NCI-H2227 treated with DMSO at 0.1 percent for 48 hours (cell line): ENCODE measurements at places on chromosomes 6 and 20.
A peak's percentile ranks its signal among the peaks of the same experiment; 100 is the strongest.

GRCh38 chr6:15997586-15998388 lies 131.1 kb upstream of the MYLIP start:
- no peak for DNase-seq

- no peak for DNase-seq
Measured at GRCh38 chr6:81480139-81480538, 272.3 kb downstream of the TENT5A start.

GRCh38 chr6:112504621-112505020 lies 157.5 kb downstream of the RFPL4B start:
- no peak for DNase-seq

- DNase-seq = no peak
Measured at GRCh38 chr6:113979937-113980336, 9.0 kb upstream of the HDAC2 start.

DNA sequence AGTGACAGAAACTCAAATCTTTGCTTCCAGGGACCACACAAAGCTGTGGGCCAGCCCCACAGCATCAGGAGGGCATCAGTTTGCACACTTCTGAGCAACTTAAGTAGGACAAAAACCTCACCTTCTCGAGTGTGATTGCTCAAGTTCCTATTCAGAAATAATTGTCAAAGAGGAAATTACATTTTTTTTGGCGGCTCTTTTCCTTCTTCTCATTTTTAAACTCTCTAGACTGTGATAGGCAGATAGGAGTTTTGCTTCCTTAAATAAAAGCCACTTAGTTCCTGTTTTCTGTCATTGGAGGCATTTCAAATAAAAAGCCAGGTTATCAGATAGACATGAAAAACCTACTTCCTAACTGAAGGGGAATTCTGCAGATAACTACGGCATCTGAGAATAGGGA lies 11.2 kb upstream of the TAGAP start:
- DNase-seq = no peak

- DNase-seq = no peak
Measured at GRCh38 chr6:167962711-167963110, 34.8 kb upstream of the KIF25 start.

DNA sequence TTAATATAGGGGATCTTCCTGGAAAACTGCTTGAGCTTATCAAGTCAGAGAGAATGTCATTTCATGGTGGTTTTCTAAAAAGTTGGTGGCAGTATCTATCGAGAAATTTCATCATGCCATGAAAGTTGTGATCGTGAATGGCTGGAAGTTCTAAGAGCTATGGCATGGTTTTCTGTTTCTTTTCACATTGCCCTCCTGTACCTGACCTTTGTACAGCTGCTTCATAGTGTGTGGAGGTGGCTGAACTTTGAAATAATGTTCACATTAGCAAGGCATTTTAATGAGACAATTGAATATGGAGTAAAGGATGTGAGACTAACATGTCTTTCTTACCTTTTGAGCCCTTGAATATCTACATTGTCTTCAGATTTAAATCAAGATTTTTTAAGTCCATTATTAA lies 278.2 kb upstream of the ID4 start:
- no peak for DNase-seq

- DNase-seq = no peak
Measured at GRCh38 chr6:133817460-133818047, 71.4 kb upstream of the TCF21 start.

DNA sequence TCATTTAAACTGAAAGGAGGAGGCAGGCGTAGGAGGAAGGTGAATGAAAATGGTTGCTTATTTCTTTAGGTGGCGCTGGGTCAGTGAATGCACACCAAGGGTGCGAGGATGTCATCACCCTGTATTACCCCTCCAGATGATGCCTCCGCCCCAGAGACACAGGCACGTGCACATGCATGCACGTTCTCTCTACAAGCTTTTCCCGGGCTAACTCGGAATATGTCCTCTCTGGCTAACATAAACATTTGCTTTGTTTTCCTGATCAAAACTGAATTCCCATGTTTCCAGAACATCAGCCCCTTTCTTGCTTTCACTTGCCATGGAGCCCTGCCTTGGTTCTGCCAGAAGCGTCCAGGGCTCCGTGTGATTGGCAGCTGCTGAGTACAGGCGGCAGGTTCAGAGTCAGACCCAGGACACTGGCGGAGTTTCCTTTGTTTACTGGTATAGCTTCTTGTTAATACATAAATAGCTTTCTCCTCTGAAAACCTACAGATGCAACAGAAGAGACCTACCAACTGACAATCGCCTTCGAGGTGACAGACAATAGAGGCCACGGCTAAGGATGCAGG lies 131.2 kb upstream of the RPS6KA2 start:
- peak; percentile 2 for DNase-seq

- no peak for DNase-seq
Measured at GRCh38 chr6:3438190-3439167, 18.4 kb downstream of the SLC22A23 start.

- no peak for DNase-seq
Measured at GRCh38 chr6:154721460-154721859, 11.8 kb upstream of the SCAF8 start.

- no peak for DNase-seq
Measured at GRCh38 chr20:56796345-56796744, 167.2 kb downstream of the TFAP2C start.

GRCh38 chr20:39016041-39016440 lies 53.9 kb downstream of the DHX35 start:
- no peak for DNase-seq

GRCh38 chr20:7984192-7984591 lies 35.4 kb downstream of the TMX4 start:
- no peak for DNase-seq

- DNase-seq = no peak
Measured at GRCh38 chr6:32883789-32884188, 29.8 kb downstream of the PSMB9 start.

GRCh38 chr20:36462440-36463211 lies 78.7 kb upstream of the MYL9 start:
- DNase-seq = no peak

DNA sequence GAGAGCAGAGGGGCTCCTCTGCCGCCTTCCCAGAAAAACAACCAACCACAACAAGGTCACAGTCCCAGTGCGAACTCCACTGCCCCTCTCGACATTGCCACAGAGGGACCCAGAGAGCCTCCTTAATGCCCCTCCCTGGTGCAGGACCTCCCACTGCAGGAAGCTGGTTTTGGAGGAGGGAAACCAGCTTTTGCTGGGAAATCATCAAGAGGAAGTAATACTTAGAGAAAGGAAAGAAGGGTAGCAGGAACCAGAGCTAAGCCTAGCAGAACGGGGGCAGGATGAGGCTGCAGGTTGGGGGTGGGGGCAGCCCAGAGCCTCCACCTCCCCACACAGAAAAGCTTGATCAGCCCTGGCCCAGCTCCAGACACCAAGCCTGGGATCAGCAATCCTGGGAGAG lies 37.7 kb upstream of the SIRPA start:
- DNase-seq = no peak

DNA sequence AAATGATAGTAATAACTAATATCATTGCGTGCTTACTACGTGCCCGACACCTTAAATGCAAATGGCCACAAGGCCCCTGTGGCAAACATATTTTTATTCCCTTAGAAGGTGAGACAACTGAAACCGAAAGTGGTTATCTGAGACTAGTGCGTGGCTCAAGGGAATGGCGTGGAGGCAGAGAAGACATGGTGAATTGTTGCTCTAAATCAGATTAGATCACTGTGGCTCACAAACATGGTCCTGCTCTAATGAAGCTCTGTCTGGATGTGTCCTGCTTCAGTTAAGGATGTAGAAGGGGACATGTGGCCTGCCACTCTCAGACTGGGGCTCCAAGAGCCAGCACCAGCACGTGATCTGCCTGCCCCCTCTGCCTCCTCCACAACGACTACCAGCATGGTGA lies 124.2 kb upstream of the GMDS start:
- DNase-seq = no peak

DNA sequence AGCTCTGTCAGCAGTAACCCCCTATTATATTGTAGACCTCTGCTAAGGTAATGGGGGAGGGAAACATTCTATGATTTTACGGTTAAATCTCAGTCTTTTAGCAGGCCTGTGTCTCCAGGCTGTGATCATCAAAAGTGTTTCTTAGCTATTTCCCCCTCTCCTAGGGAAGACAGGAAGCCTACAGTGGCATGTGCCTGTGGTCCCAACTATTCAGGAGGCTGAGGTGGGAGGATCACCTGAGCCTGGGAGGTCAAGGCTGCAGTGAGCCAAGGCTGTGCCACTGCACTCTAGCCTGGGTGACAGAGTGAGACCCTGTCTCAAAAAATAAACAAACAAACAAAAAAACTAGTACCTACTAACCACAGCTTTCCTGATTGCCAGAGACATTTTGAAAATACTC lies 67.9 kb downstream of the DNAAF9 start:
- no peak for DNase-seq

- no peak for DNase-seq
Measured at GRCh38 chr20:35839904-35840303, 68.1 kb downstream of the PHF20 start.

DNA sequence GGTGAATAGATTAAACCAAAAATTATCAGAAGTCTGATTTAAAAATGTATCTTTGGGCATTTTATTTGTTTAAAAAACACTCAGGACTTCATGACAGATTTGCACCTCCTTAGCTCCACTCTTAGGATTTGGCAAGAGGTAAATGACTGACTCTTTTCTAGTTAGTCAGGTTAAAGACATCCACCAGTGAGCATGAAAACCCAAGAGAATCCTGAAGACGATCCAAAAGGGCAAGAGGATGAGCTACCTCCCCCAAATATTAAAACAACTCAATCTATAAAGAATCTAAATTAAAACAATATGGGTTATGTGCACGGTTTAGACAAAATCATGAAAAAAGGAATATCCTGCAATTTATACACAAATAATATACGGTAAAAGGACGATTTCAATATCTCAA lies 89.4 kb upstream of the OPRM1 start:
- DNase-seq = no peak

DNA sequence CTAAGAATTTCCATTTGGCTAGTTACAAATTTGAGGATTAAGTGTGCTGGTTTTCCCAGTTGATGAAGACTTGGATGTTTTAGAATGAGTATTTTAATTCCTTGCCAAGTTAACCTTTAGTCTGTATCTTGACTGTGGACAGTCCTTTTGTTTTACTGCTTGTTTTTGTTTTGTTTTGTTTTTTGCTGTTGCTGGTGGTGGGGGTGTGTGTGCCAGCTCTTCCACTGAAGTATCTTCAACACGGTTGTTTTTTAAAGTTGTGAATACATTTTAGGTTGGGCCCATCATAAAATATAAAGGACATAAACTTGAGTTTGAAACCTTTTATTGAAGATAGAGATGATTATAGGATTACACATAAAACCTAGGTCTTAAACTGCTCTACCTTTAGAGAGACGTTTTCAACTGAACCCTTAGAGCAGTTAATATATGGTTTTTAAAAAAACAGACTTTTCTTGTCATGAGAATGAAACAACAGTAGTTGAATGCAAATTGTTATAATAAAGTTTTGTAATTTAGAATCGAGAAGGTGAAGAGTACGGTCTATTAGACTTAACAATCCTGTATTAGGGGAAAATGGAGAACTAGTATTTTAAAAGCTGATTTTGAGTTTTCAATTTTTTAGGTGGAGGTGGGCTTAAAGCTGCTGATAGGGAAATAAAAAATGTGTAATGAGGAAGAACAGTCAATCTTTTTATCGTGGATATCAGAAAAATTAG lies 4.0 kb downstream of the QKI start:
- DNase-seq = no peak

DNA sequence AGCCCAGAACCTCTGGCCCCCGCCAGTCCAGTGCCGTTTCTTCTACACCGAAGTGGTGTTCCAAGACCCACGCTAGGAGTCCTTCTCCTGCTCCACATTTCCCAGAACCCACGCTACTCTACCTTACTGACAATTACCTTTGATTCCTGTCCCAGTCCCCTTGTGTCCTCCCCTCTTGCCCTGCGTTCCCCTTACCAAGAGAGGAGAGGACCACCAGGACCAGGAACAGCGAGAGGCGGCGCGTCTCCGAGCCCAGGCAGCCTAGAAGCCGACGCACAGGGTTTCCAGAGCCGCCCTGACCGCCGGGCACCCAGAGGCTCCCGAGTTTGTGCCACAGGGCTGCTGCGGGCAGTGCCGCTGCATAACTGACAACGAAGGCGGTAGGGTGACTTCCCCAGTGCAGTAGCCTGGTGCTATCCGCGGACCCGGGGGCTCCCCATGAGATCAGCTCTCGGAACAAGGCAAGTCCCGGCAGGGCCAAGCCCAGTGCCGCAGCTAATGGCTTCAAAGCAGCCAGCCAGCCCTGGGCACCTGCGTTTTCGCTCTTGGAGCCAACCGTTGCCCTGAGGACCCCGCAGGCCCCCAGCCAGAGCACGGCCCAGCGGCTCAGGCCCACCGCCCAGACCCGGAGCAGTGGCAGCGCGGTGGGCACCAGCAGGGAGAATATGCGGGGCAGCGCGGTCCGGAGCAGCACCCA lies 512 bp downstream of the TAP1 start:
- no peak for DNase-seq

DNA sequence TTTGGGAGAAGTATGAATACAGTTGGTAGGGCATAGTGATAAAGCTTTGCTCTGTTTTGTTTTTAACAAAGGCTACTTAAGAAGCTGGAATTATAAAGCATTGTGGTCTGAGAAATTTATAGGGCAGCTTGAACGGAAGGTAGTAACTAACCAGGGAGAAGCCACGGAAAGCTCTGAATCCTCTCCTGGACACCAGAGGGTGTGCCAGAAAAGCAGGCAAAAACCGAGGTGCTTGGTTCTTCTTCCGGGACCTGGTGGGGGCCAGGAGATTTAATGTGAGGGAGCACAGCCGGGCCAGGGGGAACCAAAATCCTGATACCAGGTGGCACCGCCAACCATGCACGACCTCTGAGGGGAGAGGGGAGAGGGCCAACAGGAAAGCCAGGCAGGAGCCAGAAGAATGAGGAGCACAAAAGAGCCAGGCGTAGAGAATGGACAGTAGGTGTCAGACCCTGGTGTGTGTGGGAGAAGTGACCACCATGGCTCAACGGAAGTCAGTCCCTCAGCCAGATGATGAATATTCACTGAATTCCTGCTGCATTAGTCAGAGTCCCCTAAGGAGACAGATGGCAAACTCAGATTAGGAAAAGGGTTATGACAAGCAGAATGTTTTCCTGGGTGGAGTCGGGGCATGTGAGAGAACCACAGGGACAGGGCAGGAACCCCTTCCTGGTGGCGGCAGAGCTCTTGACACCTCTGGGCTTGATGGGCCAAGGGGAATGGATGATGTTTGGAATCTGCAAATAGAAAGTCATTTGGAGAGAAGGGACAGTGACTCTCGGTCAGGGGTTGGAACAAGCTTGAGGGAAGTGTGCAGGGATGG lies 262.3 kb downstream of the ZNF217 start:
- DNase-seq = no peak

GRCh38 chr6:169883316-169883715 lies 131.9 kb downstream of the ERMARD start:
- DNase-seq = no peak

- no peak for DNase-seq
Measured at GRCh38 chr20:4136078-4136966, 121.0 kb upstream of the RNF24 start.

GRCh38 chr20:11190741-11191140 lies 516.9 kb upstream of the JAG1 start:
- DNase-seq = no peak

GRCh38 chr20:20272686-20273085 lies 95.2 kb upstream of the INSM1 start:
- DNase-seq = no peak
